AG04449 (cell line): ENCODE measurements at places on chromosomes 6 and 20.
A peak's percentile ranks its signal among the peaks of the same experiment; 100 is the strongest.

- peak; percentile 91 for DNase-seq
Observed at GRCh38 chr6:139587469-139587868, 213.0 kb upstream of the CITED2 start.

- no peak for DNase-seq
Observed at GRCh38 chr6:147708170-147708569, 199.7 kb downstream of the SAMD5 start.

DNA sequence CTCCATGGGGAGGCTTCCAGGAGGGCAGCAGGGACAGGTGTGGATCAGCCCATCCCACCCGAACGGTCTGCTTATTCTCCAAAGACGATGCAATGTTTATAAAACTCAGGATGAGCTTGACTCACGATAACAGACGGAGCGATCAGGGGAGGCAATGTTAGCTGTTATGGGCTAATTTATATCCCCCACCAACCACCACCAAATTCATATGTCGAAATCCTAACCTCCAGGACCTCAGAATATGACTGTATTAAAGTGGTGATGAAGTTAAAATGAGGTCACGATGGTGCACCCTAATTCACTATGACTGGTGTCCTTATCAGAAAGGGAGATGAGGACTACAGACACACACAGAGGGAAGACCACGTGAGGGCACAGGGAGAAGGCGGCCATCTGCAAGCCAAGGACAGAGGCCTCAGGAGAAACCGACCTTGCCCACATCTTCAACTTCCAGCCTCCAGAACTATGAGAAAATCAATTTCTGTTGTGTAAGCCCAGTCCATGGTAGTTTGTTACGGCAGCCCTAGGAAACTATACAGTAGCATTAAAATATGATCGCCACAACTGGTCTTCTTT, 7.0 kb downstream of the ADTRP start:
- no peak for DNase-seq

GRCh38 chr20:45248609-45249008, 5.8 kb downstream of the SLPI start:
- DNase-seq, result no peak

DNA sequence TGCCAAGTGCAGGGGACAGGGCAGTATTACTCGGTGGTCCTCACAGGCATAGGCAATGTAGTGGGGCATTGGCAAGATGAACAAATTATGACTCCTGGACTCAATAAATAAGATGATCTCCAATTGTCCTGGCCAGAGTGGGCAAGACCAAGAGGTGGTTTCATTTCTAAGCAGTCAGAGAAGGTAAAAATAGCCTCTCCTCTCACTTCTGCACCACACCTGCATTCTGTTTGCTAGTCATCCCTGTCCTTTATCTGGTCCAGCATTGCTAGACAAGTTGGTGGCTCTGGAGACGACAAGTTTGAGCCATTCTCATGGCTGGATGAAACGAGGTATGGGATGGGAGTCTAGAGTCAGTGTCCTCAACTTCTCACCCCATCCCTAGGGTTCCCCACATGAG, 83.0 kb downstream of the BANF2 start:
- DNase-seq, result no peak

GRCh38 chr6:48611332-48611731, 500.3 kb upstream of the PTCHD4 start:
- peak; percentile 29 for DNase-seq

DNA sequence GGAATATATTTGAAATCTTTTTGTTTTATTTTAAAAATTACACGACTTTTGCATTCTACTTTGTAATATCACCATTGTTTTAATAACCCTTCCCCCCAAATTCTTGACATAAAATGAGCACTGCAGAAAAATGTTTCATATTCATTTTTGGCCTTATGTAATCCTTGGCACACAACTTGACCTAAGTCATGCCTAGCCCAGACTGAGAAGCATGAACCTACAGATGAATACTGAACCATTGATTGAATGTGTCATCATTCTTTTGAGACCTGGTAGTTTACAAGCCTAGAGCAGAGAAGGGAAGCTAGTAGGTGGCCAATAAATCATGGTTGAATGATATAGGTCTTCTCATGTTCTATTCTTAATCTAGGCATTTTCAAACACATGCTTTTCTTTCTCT, 89.4 kb upstream of the EDN1 start:
- no peak for DNase-seq

GRCh38 chr6:42195415-42195814, 659 bp upstream of the GUCA1B start:
- no peak for DNase-seq

DNA sequence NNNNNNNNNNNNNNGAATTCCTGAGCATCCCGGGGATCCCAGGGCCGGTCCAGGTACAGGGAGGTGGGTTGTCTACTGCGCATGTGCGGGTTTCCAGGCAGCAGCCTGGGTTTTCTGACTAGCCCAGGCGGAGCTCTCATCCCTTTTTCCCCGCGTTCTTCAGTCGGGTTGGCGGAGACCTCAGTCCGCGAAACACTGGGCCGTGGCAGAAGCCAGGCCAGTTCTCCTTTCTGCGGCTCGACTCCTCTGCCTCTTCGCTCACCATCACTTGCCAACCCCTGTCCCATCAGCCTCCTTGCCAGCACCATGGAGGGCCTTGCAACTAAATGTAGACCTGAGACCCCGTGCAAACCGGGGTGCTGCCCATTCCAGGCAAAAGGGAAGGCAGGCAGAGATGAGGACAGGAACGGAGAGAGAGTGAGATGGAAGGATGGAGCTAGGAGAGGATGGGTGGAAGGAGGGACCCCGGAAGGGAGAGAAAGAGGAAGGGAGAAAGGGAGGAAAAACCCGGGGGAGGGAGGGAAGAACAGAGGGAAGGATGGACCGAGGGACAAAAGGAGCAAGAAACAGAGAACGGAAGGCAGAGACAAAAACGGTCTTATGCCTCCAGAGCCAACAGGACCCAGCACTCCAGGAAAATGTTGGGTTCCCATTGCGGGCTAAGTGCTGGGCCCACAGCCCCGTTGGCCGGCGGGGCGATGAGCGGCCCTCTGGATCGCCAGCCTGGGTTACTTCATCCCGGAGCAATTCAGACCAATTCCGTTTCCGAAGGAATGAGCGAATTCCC, 445.4 kb upstream of the DEFB115 start:
- DNase-seq, result no peak

DNA sequence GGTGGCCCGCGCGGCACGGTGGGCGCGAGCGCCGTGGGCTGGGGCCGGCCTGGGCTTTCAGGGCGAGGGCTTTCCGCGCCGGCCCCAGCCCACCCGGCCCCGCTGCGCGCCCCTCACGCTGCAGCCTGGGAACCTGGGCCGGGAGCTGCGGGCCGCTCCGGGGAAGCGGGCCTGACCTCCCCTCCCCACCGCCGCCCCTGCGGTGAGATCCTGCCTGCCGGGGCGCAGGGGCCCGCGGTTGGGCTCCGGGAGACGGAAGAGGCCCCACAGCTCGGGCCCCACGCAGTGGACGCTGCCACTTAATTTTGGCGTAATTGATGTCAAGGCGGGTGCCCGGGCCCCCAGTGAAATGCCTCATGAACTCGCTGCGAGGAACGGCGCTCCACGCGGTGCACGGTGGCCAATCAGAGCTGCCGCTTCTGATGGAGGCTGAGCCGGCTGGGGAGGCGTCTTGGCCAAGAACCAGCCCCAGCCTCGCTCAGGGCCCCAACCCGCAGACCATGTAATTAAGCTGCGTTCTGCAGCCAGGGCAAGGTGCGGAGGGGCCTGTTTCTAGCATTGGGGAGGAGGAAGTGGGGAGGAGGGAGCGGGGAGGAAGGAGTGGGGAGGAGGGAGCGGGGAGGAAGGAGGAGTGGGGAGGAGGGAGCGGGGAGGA, 96.1 kb upstream of the BHLHE23 start:
- no peak for DNase-seq

DNA sequence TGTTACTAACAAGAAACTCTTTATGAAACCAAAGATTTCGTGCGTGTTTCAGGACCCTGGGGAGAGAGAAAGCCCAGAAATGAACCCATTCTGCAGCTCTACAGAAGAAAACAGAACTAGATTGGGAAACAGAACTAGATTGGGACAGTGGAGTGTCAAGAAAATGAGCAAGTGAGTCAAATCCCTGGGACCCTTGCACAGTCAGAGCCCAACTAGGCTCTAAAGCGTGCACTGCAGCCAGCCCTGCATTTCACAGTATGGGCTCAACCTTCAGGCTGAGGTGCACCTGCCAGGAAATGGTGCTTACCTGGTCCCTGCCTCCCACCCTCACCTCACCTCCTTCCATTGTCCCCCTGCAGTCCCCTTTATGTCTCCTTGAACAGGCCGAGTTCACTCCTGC, 39.7 kb downstream of the BFSP1 start:
- DNase-seq, result no peak

GRCh38 chr6:95576218-95576997, 927 bp upstream of the MANEA start:
- DNase-seq, result no peak

GRCh38 chr20:49573900-49574416, 6.0 kb upstream of the PTGIS start:
- no peak for DNase-seq

DNA sequence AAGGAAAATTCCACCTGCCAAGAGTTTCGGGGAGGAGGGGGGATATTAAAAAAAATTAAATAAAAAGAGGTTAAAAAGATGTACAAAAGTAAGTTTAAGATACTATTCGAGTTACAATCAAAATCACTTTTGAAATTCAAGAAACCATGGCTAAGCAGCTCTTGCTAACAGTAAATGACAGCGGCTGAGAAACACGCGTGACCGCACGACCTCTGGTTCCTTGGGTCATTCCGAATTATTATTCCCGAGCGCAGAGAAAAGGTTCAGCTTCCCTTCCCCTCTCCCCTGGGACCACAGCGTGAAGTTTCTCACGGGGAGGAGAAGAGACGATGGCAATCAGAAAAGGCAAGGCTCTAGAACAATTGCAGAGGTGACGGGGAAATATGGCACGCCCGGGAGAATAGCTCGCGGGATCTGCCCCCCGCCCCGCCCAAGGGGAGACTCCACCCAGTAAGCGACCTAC, 496 bp downstream of the TMEM242 start:
- no peak for DNase-seq

GRCh38 chr6:152399399-152399798, 237.8 kb downstream of the SYNE1 start:
- no peak for DNase-seq

DNA sequence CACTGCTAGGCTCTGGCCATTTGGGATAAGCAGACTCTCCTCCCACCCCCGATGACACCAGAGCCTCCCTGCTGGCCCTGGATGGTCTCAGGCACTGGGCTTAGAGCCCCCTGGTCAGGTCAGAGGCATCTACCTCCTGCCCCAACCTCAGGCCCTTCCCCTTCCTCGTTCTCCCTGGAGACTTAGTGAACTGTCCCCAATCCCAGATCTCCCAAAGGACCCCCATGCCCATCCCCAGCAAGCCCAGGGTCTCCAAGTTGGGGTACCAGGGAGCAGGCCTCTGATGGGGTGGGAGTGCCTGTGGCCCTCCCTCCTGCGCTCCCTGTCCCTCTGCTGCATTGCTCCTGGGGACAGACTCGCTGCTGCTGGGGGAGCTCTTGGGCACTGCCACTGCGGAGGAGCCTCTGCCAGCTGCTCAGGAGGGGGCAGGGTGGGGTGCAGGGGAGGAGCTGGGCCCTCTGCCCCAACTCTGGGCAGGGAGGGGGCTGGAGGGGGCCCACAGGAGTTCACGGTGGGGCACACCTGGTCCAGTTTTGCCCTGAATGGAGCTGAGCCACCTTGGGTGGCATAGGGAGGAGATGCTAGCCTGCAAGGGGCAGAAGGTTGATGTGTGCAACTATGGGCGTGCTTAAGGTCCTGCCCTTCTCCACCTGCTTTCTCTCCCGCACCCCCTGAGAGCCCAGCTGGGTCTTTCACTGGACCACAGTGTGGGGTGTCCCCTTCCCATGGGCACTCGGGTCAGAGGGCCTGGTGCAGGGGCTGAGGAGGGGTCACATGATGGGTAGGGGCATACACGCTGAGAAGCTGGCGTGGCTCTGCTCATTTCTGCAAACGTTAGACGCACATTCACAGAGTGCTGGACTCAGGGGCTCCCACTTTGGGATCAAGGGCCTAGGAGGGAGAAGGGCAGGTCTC, 40.4 kb downstream of the SPDEF start:
- DNase-seq, result no peak

DNA sequence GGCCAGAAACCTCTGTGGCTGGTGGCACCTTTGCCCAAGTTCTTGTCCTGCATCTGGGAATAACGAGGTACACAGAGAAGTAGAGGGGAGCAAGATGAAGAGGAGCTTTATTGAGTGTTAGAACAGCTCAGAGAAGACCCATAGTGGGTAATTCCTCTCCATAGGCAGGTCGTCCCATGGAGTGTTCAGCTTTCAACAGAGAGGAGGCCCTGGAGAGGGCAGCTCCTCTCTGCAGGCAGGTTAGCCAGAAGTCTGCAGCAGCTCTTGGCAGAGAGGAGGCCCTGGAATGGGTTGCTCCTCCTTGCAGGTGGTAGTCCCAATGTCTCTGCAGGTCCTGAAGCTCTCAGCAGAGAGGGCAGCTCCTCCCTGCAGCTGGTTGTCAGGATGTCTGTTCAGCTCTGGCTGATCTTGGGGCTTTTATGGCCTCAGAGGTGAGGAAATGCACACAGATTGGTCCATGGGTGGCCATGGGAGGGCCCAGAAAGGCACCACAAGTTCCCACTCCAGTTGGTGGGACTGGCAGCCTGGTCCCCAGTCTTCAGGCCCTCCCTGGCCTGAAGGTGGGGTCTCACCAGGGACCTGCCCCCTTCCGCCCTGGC, 89.0 kb downstream of the IPCEF1 start:
- DNase-seq, result no peak

DNA sequence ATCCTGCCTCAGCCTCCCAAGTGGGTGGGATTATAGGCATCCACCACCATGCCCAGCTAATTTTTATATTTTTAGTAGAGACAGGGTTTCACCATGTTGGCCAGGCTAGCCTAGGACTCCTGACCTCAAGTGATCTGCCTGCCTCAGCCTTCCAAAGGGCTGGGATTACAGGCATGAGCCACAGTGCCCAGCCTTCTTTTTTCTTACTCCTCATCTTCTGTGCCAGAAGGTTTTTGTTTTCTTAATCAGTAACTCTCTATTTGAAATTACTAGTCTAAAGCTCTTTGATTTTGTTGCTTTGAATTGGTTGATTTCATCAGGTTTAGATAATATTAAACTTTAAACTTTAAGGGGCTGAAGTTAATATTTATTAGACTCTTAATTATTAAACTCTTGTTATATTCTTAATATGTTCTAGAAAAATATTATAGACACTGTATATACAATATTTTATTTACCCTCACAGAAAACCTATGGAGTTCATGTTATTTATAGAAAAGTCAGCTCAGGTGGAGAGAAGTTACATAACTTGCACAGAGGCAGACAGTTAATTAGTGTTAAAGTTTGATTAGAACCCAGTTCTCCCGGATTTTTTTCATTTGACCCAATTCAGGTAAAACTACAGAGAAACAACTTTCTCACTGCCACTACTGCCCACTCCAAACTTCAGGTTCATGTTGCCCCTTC, 177.4 kb upstream of the SGK1 start:
- no peak for DNase-seq
